Memory B cell (primary cell): ENCODE measurements at places on chromosomes 1 and 21.

DNA sequence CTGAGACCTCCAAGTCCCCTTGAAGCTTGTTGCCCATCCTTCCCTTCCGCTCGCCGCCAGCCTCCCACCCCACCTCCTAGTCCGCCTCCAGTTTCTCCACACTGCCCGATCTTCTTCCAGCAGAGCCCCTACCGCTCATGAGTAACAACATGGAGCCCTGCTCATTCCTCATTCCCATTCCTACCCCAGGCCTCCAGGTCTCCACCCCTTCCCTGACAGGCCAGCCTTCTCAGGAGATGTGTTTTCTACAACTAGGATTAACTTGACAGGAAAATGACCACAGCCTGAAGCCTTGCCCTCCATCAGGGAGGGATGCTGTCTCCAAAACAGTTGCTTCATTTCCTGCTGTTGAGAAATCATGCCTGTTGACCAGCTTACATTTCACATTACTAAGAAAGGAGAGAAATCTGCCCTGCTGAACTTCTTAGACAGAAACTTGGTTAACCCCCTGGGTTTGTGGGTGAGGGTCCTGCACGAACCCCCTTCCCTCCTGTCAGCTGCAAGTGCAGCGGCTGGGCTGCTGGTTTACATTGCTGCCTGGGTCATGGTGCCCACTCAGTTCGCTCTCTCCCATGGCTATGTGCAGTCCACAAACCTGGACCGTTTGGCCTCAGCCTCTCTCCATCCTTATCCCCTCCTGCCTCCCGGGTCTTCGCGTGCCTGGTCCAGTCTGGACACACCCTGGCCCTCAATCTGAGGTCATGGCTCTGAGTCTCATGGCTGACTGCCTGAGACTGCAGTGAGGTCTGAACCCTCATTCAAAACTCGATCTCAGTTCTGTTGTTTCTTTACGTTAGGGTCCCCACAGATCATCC lies 16.1 kb upstream of the CHI3L1 start:
- DNase-seq, result no peak

DNA sequence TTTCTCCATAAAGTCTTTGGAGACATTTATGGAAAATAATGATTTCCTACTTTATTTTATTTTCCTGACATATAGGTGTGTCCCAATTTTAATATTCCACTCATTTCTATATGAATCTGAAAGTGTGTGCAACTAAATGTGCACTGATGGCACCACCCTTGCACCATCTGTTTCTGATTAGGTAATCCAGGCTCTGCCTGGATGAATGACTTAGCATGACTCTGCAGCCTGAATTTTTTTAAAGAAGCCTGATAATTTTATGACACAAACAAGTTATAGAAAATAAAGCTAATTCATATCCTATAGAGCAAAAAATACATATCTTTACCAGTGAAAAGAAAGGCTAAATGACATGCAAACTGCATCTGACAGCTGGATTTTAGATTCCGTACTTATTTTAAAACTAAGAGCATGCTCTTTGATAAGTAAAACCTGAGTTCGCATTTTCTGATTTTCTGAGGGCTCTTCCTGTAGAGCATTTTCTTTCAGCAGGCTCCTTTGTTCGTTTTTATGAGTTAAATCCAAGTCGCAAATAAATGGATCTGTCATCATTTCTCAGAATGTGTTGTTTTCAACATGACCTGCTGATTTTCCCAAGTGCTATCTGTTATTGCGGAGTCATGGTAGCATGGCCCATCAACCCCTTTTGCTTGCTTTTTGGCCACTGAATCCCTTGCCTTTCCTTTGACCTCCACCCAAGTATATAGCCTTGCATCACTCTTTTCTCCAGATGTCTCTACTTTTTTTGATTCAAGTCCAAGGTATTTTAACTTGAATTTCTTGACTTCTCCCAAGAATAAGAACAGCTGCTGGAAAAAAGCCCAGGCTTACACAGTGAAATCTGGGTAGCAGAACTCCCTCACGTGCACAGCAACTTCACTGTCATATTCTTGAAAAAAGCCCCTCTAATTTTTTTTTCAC lies 52.8 kb upstream of the LYPLAL1 start:
- DNase-seq, result no peak

DNA sequence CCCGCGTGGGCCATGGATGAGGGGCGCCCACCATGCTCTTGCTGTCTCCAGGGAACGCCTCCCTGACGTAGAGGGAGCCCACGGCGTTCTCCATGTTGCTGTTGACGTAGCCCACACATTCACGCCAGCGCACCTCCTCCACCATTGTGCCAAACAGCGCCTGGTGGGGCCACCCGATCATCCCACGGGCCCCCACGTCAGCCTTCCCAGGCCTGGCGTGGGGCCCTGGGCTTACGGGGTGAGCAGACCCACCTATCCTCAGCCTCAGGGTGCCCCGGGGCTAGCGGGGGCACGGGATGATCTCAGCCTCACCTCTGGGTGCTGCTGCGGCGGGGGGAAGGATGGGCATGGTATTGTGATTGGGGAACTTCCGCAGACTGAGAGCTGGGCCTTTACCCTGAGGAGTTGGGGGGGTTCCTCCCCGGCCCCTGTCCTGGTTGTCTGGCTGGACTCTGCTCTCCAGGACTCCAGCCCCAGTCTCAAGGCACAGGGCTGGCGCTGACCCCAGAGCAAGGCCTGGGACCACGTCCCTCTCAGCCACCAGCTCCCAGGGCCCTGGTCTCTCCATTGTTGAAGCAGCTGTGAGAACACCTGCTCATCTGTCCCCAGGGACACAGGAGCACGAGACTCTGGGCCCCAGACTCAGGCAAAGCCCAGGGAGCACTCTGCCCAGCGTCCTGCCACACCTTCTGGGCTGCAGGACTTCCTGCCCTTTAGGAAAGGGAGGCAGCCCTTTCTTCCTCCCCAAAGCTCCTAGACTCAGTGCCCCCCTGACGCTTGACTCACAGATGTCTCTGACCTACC lies 10.2 kb downstream of the PRXL2B start:
- no peak for DNase-seq

DNA sequence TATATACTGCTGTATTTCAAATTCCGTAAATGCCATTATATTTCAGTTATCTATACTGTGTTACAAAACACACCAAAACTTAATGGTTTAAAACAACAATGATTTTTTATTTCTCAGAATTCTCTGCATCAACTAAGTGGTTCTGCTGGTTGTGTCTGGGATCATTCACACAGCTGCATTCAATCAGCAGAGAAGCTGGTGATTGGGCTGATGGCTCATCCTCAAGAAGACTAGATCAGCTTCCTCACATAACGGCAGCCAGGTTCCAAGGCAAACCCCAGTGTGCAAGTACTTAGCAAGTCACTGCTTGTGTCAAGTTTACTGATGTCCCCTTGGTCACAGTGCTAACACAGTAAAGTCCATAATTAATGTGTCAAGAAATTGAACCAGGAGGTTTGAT lies 86.3 kb upstream of the VANGL1 start:
- DNase-seq, result no peak

GRCh38 chr21:32494934-32495709 lies 82.6 kb downstream of the EVA1C start:
- DNase-seq, result no peak

DNA sequence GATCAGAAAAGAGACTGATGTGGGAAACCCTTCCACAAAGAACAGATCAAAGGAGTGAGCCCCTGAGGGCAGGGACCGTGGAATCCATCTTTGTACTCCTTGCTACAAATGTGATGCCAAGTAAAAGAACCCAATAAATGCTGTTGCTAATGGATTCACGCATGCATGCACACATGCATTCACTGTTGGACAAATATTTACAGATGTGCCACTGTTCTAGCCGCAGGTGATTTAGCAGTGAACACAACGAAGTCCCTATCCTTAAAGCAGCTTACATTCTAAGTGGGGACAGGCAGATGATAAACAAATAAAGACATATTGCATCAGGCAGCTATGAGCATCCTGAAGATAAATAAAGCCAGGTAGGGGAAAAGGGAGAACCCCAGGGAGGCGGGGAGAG lies 67.8 kb downstream of the ITPKB start:
- no peak for DNase-seq

- DNase-seq, result no peak
Observed at GRCh38 chr1:33878392-33878791, 14.5 kb downstream of the HMGB4 start.

DNA sequence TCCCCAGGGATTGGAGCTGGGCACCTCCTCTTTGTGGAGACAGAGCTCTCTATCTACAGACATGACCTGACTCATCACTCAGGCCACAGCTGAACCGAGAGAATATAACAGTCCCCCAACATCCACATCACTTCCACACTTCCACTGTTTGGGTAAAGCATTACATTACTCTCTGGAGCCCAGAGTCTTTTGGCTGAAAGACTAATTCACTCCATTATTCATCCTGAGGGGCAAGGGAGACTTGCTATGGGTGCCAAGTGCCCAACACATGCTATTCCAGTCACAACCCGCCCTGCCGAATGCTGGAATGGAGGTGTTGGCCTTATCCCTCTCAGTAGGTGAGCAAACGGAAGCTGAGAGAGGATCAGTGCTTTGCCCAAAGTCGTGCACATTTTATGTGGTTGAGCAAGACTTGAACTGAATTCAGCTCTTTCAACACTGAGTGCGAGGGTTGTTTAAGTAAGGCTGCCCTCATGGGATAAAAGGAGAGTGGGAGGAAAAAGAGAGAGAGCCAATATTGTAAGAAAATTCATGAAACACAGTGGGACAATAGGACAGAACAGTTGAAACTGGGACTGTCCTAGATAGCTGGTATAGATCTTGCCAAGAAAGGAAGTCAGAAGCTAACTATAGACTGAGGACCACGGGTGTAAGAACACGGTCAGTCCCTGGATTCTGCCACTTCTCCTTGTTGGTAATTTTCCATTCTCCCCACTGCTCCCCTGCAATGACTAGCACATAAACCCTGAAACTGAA lies 13.5 kb upstream of the CHI3L1 start:
- no peak for DNase-seq

GRCh38 chr1:200150006-200150405 lies 122.5 kb downstream of the NR5A2 start:
- no peak for DNase-seq

GRCh38 chr1:109802901-109803561 lies 39.3 kb upstream of the EPS8L3 start:
- no peak for DNase-seq

DNA sequence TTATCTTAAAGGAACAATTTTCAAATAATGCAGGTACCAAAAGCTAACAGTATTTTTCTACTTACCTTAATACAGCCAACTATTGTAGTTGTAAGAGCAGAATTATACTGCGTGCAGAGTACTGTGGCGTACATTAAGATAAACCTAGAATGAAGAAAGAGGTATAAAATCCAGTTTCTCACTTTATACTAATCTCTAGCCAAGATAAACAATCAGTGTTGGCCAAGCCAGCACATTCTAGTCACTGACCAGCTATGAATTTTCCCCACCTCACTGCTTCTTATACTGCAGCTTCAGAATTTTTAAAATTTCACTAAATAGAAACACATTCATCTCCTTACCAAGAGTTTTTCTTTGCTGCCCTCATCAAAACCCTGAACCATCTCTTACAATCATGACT lies 33.6 kb downstream of the SLC35D1 start:
- no peak for DNase-seq

DNA sequence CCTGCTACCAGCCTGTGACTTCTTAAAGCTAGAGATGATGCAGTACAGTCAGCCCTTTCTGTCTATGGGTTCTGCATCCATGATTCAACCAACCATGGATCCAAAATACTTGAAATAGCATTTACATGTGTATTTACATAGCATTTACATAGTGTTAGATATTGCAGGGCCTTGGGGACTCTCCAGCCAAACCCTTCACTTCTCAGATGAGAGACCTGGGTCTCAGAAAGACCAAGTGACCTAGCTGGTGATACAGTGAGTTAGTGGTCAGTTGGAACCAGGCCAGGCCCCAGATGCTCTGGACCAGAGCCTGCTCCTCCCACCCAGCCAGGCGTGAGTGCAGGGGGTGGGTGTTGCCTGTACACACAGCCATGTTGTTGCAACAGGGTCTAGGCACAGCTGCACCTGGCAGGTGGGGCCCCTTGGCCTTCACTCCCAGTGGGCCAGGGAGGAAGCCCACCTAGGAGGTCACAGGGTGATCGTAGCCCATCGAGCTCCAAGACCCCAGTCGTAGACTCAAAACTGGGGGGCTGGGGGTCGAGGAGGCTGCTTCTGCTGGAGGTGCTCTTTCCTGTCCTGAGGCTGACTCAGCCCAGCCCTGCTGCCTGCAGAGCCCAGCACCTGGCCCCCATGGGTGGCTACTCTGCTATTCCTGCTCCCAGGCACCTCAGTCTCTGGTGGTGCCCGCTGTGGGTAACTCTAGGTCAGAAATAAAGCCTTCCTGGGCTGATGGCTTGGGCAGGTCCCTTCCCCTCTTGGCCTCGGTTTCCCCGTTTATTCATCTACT lies 7.7 kb downstream of the TMEM61 start:
- no peak for DNase-seq

DNA sequence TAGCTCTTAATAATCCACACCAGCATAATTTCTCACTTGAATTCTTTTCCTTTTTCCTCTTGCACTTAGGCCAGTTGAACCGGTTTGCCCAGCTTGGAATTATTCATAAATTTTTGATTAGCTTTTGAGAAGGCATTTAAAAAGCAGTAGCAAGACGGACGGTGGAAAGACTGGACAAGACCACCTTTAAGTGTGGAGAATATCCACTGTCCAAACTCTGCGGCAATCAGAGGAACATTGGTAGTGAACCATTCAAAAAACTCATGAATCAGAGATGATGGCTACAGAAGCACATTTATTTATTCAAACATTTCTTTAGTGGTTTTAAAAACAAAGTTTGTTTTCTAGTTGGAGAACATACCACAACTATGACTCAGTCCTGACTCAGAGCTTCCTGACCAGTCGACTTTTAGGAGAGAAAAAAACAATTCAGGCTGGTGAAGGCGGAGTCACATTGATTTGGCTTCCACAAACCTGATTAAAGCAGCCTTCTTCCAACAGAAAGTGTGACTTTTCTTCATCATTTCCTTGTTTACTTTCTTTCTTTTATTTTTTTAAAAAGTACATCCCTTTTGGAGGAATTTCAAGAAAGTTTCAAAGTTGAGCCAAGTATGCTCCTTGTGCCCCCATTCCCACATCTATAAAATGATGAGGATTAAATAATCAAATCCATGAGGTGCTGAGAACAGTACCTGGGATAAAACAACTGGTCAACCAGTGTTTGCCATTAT lies 128.8 kb downstream of the ADSS2 start:
- DNase-seq, result no peak

DNA sequence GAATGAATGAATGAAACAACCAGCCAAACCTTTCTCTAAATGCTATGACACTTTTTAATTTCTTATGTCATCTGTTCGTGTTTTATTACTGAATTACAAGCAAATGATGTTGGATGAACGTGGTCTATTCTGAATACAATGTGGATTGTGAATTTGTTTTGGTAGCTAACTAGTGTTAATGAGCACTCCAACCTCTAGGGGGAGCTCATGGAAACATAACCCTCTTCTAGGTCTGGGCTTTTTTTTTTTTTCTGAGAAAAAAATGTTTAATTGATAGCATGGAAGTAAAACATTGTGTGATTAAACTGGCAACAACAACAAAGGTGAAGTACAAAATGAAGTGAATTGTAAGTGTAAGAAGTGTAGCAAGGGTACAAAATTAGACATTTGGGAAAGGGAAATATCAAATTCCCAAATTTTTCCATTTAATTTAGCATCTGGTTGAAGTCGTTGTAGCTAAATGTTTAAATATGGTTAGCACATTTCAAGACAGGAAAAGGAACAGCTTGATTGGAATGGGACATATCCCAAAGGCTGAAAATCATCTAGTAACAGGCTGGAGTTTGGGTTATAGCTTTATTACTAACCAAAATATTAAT lies 42.6 kb upstream of the PTGS2 start:
- no peak for DNase-seq

- DNase-seq, result no peak
Observed at GRCh38 chr1:154729577-154729976, 121.6 kb upstream of the ADAR start.
